Effector CD4-positive, alpha-beta T cell (primary cell): ENCODE measurements at places on chromosomes 16 and 17.

GRCh38 chr16:7382521-7382920 lies 49.9 kb downstream of the RBFOX1 start:
- no peak for DNase-seq

GRCh38 chr17:51006601-51007000 lies 114.1 kb downstream of the SPAG9 start:
- no peak for DNase-seq

GRCh38 chr16:27445502-27446175 lies 43.7 kb downstream of the IL21R start:
- DNase-seq, result no peak

DNA sequence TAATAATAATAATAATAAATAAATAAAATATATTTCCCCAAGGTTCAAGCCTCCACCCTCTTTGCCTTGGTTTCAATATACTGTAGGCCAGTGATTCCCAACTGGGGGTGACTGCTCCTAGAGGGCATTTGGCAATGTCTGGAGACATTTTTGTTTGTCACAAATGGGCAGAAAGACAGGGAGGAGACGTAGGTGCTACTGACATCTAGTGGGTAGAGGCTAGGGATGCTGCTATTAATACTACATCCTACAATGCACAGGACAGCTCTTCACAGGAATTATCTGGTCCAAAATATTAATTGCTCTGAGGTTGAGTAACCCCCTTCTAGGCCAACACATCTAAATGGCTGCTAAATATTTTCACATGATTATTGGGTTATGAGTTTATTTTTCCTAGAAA lies 12.8 kb upstream of the PRR14 start:
- no peak for DNase-seq
